GM04503 (cell line): ENCODE measurements at places on chromosomes 1 and 21.

DNA sequence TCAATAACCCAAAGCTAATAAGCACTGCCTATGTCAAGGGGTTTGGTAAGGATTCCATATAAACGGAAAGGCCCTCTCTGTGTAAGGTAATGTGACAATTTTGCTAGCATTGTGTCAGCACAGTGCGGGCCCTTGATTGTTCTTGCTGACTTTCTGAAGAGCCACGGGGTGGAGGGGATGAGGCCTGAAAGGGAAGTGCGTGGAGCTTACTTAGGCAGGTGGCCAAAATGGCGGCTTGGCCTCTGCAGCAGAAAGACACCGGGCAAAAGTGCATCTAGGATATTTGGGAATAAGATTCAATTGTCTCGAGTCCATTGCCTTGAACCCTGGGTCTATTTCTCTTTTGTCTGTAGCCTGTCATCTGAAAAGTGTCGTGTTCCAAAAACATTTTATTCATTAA lies 114.3 kb downstream of the TGFB2 start:
- no peak for DNase-seq

- no peak for DNase-seq
Observed at GRCh38 chr1:156465747-156466365, 34.7 kb downstream of the MEF2D start.

GRCh38 chr1:156371553-156372264 lies 2.7 kb downstream of the RHBG start:
- DNase-seq: no peak

DNA sequence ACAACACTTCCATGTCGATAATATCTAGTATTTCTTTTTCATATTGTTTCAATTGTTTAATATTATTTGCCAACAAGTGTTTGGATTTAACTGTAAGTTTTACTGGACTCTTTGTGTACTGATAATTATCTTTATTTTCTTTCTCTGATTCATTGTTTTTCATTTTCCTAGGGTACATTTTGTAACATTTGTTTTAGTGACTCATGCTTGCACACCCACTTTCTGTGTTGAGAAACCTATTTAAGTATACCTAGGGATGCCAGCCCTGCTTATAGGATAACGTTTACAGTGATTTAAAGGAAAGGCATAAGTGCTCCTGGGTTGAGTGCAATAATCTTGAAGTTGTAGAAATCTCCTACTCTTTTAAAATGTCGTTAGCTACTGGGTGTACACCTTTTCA lies 1386.0 kb upstream of the ADGRL4 start:
- DNase-seq: no peak
